ENCODE measurements at places on chromosomes 2 and 18. TPM values are rescaled to one million over a fixed set of nuclear protein-coding genes. Genes with fewer than 3 reads are reported as not detected.

GRCh38 chr2:121078899-121079298 lies 206.1 kb downstream of the TFCP2L1 start:
- DNase-seq = no peak

- peak; percentile 100 for DNase-seq
Measured at GRCh38 chr18:36153203-36153602, 23.5 kb downstream of the ELP2 start.

- DNase-seq = peak; percentile 89
Measured at GRCh38 chr2:121075006-121075551, 209.9 kb downstream of the TFCP2L1 start.

DNA sequence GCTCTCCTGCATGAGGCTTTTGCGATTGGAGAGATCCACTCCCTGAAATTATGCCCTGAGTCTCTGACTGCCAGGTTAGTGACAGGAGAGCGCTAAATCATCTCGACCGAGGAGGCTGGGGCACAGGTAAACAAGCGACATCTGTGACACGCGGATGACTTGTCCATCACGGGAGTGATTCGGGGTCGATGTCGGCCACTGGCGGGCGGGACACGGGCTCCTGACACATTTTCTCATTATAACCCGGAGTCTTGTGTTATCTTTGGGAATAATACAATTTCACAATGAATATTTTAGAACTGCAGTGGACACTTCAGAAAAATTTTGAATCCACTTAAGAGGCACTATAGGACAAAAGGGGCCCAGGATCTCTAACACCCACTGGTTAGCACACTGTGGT lies 29.5 kb upstream of the SLC35G4 start:
- DNase-seq = no peak

The COL4A4 gene
- 9.9 TPM for total RNA-seq

DNA sequence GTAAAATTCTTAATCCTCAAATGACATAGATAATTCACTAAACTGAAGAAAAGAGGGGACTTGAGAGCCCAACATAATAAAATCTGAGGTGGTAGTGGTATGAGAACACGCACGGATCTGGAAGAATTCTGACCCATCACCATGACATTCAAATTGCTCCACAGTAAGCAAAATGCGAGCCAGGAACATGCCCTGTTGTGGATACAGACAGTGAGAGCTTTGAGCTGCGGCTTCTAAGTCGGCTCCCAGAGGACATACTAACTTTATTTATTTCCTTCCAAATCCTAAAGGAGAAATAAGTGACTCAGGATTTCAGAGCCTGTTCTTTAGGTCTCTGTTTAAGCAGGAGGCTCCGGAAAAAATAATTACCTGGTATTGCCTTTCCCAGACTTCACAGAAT lies 143.4 kb upstream of the SMAD7 start:
- DNase-seq = no peak

The NT5C1B gene
- not detected for total RNA-seq

DNA sequence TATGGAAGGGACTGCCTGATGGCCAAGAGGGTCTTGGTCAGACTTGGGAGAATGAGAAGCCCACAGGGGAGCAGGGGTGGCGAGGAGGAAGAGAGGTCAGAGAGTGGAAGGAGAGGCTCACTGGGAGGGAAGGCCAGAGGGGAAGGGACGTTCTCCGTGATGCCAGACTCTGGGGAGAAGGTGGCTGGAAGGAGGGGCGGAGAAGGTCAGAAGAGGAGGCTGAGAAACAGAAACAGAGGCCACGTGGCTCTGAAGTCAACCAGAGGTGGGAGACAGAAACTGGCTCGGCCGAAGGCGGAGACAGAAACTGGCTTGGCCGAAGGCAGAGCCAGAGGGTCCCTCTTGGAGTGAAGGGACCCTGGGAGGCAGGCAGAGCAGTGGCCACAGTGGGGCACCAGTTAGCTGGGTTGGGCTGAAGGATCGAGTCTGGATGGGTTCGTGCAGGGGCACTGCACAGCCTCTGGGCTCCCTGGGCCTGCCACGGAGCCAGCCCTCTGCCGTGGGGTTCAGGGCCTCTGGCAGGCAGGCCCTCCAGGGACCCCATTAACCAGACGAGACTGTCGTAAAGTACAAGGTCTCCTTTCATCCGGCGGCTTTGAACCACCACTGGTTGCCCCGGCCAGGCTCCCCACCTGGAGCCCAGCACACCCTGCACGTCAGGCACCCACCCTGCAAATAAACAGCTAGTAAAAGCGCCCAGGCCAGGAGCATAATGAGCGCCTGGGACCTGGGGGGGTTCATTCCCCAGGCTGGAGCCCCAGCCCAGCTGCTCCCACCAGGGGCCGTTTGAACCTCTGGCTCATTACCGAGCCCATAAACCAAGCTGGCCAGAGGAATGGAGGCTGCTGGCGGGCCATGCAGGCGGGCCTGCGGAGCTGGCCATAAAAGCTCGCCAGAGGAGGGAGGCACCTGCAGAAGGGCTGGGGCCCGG lies 218.8 kb downstream of the DYSF start:
- no peak for DNase-seq

GRCh38 chr2:136191041-136191440 lies 73.1 kb upstream of the CXCR4 start:
- no peak for DNase-seq

DNA sequence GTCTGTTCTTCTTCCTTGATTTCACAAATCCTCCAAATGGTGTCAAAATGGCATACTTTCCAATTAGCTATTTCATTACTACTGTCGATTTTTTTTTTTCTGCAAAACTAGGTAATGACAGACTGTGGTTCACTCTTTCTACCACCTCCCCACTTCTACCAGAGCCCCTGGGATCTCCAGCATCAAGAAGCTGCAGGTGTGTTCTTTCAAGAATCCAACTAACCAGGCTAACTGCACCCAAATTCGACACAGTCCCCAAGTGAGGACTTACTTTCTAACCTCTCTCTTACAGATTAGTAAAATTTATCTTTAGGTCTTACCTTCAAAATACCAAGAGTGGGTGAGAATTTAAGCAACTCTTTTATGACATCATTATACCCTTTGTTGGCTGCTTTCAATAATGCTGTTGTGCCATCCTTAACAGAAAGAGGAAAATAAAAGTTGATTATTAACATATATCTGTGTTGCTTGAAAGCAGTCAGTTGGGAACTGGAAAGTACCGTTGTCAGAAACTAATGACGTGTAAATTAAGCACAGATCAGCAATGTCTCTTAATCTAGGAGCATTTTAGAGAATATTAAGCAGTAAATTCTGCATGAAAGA lies 31.2 kb upstream of the NPC1 start:
- peak; percentile 97 for DNase-seq

- peak; percentile 49 for DNase-seq
Measured at GRCh38 chr18:48446582-48447225, 37.5 kb upstream of the ZBTB7C start.

The GRB14 gene
- 22.1 TPM for total RNA-seq

DNA sequence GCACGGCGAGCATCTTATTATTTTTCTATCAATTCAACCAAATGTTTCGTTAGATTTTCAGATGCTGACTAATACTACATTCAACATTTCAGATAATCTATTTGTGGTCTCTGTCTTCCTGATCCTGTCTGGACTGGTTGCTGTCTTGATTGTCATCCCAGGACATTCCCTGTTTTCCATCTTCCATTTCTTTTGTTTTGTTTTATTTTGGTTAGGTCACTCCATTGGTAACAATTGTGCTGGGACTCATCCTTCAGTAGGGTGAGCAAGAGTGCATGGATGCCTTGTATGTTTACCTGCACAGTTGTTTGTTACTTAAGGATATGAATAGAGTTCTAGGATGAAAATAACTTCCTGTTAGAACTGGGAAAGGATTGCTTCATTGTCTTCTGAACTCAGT lies 55.9 kb upstream of the ACYP2 start:
- DNase-seq = no peak

DNA sequence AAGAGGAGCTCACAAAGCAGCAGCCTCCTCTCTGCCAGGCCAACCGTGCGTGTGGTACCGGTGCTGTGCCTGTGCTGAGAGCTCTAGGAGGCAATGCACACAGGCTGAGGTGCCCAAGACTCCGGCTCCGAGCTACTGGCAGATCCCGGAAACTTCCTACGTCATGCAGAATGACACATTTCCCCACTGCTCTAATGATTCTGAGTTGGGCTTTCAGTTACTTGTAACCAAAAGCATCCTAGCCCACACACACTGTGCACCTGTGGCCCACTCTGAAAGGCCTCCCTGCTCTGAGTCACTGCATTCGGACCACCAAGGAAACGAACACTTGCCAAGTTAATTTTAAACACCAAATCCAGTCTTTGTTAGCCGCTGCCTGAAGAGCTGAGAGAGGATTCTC lies 9.3 kb upstream of the RNU4ATAC start:
- DNase-seq = no peak

- DNase-seq = no peak
Measured at GRCh38 chr18:13610555-13611141, 115.7 kb downstream of the FAM210A start.

- peak; percentile 72 for DNase-seq
Measured at GRCh38 chr2:101704046-101704466, 6.5 kb downstream of the MAP4K4 start.

DNA sequence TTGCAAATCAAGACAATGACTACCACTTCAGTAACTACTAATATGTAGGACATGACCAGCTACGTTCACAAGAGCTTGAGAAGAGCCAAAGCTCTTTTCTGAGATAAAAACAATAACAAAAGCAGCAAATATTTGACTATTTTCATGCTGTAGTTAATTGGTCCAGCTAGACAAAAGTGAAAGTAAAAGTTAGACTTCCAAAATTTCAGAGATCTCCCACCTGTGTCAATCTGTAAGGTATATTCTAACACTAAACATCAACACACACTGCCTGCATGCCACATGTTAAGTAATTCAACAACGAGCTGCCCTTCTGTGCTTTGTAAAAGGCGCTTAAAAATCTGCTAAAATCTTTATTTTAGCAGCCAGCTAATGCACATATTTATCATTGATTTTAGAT lies 185.9 kb downstream of the SLC39A10 start:
- no peak for DNase-seq

DNA sequence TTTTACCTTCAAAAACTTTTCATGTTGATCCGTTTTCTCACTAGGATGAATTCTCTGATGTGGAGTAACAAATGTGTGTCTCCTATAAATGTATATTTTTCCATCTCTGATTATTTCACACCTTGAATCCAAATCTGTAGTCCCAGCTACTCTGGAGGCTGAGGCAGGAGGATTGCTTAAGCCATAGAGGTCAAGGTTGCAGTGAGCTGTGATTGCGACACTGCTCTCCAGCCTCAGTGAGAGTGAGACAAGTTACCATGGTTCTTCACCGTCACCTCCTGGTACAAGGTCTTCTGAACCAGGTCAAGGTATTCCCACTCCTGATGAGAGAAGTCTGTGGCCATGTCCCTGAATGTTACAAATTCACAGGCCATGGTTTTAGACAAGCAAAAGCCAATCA lies 15.1 kb downstream of the GMCL1 start:
- no peak for DNase-seq

The CIB4 gene
- not detected for total RNA-seq

DNA sequence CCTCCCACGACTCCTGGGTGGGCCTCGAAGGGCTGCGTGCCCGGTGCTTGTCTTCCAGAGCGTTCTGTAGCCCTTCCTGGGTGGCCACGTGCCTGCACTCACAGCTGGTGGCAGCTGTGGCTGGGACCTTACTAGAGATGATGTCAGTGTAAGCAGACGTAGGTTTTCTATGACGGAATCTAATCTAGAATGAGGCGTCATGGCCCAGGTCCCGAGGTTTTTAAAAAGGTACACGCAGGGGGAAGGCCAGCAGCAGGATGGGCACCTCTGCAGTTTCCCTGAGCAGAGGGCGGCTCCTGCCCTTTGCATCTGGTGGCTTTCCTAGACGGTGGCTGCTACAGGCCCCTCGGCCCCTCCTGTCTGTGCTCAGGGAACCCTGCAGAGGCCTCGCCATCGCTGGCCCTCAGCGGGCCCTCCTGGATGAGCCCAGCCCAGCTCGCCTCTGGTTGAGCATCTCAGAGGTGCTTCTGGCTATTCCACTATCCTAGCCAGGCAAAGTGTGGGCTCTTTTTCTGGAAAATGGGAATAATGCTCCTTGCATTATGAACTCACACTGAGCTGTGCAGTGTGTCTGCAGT lies 49.6 kb upstream of the PXDN start:
- no peak for DNase-seq

DNA sequence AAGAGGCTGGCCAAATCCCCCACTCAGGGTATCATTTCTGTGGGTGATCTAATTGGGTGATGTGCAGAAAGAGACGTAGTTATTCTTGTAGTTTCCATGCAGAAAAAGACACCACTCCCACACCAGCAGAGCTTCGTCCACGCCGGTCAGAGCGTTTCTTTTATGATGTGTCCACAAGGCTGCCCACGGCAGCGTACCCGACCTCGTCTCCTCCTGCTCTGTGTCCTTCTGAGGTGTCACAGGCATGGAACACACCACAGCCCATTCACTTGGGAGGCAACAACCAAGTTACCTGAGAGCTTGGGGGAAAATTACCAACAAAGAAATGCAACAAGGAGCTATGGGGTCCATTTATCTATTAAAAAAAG lies 131.3 kb downstream of the PXDN start:
- DNase-seq = no peak

GRCh38 chr18:63099848-63100629 lies 219.5 kb downstream of the BCL2 start:
- peak; percentile 58 for DNase-seq

The INHBB gene
- total RNA-seq = 0.52 TPM

GRCh38 chr2:119682578-119682977 lies 3.6 kb downstream of the TMEM177 start:
- no peak for DNase-seq

The EPHA4 gene
- 7.1 TPM for total RNA-seq

- no peak for DNase-seq
Measured at GRCh38 chr2:232672588-232672987, 24.5 kb upstream of the GIGYF2 start.

The RPL37A gene
- 749 TPM for total RNA-seq

GRCh38 chr2:55973673-55974072 lies 50.1 kb upstream of the EFEMP1 start:
- no peak for DNase-seq

DNA sequence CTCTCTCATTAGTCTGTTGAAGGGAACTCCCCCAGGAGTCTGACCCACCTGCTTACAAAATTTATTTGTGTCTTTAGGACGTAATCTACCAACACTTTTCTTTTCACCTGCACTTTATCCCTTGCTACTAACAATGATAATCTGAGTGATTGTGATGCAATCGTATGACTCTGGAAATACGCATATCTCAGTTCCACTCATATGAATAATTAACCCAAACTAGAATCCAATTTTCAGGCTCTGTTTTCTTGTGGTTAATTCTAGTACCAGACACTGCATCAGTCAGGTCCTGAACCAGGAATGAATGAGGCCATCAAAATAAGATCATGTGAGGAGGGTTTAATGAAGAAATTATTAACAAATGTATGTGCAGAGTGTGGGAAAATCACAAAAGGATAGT lies 158.4 kb upstream of the SRD5A2 start:
- DNase-seq = peak; percentile 96

- DNase-seq = no peak
Measured at GRCh38 chr2:26970928-26971627, 641 bp downstream of the MAPRE3 start.

DNA sequence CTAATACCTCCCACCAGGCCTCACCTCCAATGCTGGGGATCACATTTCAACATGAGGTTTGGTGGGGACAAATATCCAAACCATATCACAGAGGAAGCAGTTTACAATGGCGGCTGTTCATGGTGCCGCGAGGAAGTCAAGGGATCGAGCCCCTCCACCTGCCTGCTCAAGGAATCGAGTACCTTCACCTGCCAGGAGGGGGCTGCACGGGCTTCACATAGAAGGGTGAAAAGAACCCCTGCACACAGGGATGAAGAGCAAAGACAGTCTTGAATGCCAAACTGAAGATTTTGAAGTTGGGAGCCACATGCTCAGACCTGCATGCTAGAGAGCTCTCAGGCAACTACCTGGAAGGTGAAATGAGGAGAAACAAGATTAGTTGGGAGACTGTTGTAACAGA lies 110.3 kb downstream of the KCNF1 start:
- DNase-seq = no peak

The SCYGR2 gene
- total RNA-seq = not detected

The SERPINB13 gene
- total RNA-seq = not detected

All from renal cortical epithelial cell (primary cell).